ENCODE measurements at places on chromosomes 3 and 15. TPM values are rescaled to one million over a fixed set of nuclear protein-coding genes. Genes with fewer than 3 reads are reported as not detected.

- no peak for DNase-seq
Measured at GRCh38 chr15:45549541-45550220, 27.1 kb upstream of the SLC30A4 start.

- peak; percentile 14 for DNase-seq
Measured at GRCh38 chr3:115325539-115325938, 178.5 kb upstream of the ZBTB20 start.

- DNase-seq: peak; percentile 86
Measured at GRCh38 chr3:127786353-127787070, 35.8 kb downstream of the MGLL start.

DNA sequence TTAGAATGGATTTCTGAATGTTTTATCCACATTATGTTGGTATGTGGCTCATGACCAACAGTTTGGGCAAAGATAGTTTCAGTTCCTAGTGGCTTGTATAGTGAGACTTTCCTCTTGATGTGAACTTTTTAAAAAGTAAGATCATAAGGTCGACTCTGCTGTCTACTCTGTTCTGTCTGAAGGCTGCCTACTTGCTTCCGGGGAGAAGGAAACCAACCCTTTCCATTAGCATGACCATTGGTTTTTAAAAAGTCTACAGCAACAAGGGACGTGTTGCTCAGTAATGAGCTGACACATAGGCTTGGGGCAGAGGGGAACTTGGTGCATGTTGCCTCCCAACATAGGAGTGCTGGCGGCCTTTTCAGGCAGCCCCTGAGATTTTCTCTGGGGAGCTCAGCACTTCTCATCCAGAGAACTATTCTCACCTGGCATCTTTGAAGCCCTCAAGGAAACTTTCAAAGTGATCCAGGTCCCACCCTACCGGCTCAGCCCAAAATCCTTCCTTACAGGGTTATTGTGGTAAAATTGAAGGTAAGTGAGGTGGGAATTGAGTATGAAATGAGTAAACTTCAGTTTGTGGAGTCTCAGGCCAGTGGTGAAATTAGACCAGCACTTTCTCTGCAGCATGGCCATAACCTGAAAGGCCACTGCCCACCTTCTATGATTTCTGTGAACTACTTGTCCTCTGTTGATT is 30.6 kb downstream of the PSMD6 start:
- DNase-seq: no peak

DNA sequence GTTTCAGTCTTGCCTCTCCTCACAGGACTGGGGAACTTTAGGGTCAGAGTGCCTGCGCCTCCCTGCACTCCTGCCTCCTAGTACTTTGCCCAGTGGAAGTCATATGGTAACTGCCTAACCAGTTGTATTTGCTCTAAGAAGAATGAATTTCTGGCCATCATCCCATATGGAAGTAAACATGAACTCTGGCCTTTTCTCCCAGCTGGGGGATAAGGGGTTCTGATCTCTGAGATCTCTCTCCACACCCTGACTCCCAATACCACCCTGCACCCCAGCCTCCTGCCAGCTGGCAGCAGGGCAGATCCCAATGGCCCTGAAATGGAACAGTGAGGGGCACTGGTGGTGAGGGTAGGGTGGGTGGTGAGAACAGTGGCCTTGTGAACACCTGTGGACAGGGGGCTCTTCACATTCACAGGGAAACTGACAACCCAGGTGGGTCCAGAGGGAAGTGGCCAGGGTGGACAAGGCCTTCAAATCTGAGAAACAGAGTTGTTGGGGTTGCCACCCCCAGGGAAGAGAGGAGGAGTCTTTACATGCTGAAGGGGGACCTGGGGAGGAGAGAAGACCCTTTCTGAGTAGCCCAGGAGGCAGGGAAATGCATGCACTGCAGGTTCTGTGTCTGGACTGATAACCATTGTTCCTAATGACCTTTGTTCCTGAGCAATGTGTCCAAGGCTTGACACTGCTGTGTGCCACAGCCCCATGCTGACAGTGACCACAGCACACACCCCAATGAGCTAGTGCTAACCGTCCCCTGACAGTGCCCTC is 36.9 kb downstream of the RHCG start:
- no peak for DNase-seq

- DNase-seq: no peak
Measured at GRCh38 chr3:193982258-193982659, 153.7 kb upstream of the HES1 start.

GRCh38 chr3:98874602-98875249 is 26.8 kb downstream of the DCBLD2 start:
- DNase-seq: no peak

GRCh38 chr15:65618560-65619109 is 3.1 kb upstream of the SLC24A1 start:
- no peak for DNase-seq

DNA sequence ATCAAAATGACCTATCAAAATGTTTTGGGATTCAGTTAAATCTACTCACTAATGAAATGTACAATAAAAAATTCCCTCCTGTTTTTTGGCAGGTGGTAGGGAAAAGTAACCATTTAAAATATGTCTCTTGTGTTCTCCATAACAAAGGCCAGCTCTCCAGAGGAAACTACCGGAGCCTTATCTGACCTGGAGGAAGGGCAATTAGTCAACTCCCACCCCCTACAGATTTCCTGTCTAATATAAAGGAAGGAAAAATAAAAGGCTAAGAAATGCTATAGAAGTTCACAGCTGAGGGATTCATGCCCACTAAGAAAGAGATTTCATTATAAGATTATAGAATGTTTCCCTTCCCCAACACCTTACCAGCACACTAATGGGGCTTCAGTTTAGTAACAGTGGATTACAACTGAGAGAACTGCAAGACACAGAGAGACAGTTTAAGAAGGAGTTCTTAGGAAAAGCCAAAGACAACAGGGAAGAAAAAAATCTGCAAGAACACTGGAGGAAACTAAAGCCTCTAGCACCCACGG is 376.5 kb upstream of the KCNMB2 start:
- no peak for DNase-seq

DNA sequence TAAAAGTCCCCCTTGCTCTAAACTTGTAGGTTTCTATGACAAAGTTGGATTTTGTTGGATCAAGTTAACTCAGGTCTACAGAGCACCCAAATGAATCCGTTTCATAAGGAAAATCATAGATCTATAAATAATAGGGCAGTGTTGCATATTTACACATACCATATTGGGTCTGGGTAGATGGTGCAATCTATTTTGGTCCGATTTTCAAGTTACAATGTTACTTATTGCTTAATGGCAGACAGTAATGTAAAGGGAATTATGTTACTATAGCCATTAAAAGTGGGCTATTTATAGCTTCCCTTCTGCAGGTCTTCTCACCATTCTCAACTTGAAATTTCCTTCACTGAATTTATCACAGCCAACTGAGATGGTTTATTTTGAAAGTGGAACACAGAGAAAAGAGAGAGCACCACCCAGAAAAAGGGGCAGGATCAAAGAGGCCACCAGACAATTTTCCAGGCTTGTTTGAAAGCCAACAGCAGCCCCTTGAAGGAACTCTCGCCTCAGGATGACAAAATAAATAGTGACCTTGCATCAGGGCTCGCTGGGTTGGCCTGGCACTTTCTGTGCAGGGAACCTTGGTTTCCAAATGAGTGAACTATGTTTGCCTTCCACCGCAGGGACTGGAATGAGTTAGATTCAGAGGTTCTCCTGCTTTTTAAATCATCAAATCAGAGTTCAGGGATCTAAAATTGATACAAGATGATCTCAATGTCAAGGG is 260.2 kb upstream of the HES1 start:
- DNase-seq: no peak

DNA sequence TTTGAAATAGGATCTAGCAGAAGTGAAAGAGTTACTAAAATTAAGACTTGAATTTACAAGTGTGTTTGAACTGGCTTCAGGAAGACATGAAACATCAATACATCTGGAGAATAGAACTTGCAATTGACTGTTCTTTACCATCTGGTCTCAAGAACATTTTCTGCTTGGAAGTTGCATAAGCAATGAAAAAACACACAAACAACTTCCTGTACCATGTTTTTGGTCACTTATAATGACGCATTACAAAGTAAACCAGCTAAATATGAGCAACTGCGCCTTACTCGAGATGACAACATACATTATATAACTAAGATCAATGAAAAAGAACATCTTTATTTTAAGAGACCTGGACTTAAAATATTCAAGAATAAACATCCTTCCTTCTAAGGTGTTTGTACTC is 112.5 kb downstream of the TIGIT start:
- no peak for DNase-seq

DNA sequence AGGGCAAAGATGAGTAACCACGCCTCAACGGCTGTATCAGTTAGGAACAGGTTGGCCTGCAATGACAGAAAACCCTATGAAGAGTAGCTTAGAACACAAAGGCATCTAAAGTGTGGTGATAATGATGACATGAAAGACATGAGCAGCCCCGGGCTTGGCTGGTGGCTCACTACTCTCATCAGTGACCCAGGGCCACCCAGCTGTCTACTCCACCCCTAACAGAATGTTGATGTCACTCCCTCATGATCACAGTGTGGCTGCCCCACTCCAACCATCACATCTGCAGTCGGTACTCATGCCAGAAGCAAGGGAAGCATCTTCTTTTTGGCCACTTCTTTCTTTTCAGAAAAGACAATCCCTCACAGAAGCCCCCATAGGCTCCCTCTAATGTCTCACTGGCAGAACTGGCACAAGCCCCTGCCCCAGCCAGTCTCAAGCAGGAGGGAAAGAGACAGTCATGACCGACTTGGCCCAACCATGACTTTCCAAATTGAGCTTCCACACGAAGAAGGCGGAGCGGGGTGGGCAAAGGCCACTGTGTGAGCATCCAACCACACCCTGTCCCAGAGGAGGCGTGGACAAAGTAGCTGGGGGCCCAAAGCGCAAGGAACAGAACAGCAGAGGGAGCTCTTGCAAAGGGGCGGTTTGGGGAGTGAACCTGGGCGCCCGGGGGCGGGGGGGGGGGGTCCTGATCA is 72.0 kb upstream of the IQSEC1 start:
- DNase-seq: no peak

DNA sequence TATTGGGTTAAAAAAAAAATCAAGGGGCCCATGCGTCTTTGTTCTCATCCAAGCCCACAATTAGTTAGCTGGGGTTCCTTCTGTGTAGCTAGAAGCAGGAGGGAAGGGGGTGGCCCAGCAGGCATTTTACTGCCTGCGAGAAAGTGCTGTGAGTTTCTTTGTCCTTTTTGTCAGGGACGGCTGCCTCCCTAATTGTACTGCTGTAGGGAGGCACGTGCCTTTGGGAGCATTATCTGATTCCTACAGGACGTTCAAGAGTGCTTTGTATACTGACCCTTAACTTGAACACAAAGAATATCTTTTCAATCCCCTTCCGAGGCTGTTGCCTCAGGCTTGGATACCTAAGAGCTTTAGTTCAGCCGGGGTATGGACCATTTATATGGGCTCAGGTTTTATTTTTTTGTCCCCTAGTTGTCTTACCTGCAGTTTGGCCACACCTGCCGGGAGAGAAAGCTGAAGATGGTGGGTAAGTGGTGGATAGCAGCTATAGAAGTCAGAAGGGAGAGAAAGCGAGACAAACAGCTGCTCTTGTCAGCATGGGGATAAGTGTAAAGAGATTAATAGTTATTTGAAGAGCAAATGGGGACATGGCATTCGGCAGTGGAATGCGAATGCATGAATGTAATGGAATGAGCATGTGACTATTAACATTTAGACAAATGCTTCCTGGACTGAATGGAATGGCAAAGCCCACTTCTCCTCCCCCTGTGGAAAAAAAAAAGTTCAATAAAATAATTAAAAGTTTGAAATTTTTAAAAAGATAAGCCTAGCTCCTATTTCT is 175.2 kb downstream of the TP63 start:
- peak; percentile 5 for DNase-seq

DNA sequence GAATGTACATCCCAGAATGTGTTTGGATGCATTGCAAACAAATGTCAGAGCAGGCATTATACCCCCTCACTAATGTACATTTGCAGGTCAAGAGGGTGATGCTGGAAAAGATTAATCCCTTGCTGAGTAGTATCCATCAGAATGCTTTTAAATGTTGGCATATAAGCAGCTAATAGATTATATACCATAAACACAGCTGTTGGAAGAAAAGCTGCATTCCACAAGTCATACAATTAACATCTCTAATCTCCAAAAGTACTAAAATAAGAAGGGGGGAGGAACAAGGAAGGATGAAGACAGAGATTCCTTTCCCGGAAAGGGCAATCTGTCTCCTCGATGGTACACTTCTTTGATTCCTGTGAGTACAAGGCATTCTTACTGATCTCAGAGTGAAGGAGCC is 445.7 kb upstream of the CDIN1 start:
- DNase-seq: no peak

- no peak for DNase-seq
Measured at GRCh38 chr15:88651971-88652370, 13.2 kb downstream of the ISG20 start.

DNA sequence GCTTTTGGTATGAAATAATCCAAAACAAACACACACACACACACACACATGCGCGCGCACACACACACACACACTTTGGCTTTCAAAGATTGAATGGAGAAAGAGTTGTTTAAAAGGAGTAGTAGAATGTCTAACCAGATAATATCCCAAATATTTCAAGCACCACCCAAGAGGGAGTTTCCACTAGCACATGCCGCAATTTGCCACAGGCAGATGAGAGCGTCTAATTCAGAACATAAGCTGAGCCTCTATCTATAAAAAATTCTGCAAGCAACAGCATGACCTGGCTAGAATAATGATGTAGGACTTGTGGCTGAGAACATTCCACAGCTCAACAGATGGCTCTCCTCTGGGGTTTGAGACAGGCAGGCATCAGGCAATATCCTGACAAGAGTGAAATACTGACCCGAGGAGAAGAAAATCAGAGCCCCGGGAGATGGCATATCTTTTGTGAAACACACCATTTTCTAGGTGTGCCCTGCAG is 302.5 kb upstream of the GADL1 start:
- no peak for DNase-seq

DNA sequence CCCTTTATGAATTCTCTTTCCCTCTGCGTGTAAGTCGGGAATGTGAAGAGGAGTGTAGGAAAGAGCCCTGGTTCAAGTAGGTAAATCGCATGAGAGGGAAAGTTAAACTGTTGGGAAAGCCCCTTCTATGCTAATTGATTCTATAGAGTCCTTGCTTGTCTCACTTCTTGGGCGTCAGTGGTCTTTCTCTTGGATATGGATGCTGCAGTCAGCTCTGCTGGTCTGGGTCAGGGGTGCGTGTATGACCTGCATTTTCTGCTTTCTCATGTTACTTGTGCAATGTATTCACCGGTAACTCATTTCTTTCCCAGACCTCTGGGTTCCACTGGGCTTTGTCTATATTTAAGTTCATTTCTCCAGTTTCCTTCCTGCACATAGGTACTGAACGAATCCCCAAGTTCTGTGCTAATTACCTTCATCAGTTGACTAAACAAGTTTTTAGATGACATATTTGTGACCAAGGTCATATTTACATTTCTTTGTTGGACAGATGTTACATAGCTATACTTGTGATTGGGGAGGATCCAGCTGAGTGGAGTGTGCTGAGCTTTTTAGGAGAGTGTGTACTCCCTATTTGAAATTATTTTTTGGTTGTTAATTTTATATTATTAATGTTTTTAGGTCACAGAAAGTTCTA is 1.4 kb downstream of the SETD5 start:
- DNase-seq: peak; percentile 26

- no peak for DNase-seq
Measured at GRCh38 chr3:44894485-44894884, 20.1 kb downstream of the TGM4 start.

Gene TM4SF18
- polyA plus RNA-seq: 8.7 TPM

Gene ROBO1
- 139 TPM for polyA plus RNA-seq

Gene ALS2CL
- polyA plus RNA-seq: 11.2 TPM

Gene CCR2
- polyA plus RNA-seq: 2.2 TPM

Gene WDR93
- polyA plus RNA-seq: 2.1 TPM

Gene CHRNA7
- 28.5 TPM for polyA plus RNA-seq

Gene ADAMTS7
- 47.2 TPM for polyA plus RNA-seq

Gene CCR9
- polyA plus RNA-seq: 0.10 TPM

Gene DNAJA4
- polyA plus RNA-seq: 34.3 TPM

Gene SLC12A1
- 0.06 TPM for polyA plus RNA-seq

Gene WNT7A
- 0.55 TPM for polyA plus RNA-seq

Gene HOMER2
- polyA plus RNA-seq: 23.0 TPM

Gene LEKR1
- 1.7 TPM for polyA plus RNA-seq

Measured in right lung (tissue), 10 donors.